ENCODE measurements at places on chromosomes 16 and 17. TPM values are rescaled to one million over a fixed set of nuclear protein-coding genes. Genes with fewer than 3 reads are reported as not detected.
A peak's percentile ranks its signal among the peaks of the same experiment; 100 is the strongest.

GRCh38 chr16:85657996-85658395, 30.8 kb downstream of the GINS2 start:
- no peak for DNase-seq

GRCh38 chr17:55435408-55435807, 13.8 kb upstream of the MMD start:
- DNase-seq, result no peak

DNA sequence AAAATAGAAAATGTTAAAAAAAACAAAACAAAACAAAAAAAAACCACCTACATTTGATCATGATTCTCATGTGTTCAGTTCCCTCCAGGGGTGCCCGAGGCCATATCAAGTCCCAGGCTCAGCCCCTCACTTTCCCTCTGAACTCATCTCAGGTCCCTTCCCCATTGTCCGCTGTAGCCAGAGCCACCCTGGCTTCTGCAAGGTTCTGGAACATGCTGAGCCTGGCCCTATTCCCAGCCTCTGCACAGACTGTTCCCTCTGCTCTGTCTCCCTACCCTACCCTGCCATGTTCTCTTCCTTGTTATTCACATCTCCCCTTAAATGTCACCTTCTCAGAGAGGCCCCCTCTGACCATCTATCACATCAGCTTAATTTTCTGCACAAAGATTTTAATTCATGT, 46.9 kb downstream of the TK2 start:
- DNase-seq, result no peak

DNA sequence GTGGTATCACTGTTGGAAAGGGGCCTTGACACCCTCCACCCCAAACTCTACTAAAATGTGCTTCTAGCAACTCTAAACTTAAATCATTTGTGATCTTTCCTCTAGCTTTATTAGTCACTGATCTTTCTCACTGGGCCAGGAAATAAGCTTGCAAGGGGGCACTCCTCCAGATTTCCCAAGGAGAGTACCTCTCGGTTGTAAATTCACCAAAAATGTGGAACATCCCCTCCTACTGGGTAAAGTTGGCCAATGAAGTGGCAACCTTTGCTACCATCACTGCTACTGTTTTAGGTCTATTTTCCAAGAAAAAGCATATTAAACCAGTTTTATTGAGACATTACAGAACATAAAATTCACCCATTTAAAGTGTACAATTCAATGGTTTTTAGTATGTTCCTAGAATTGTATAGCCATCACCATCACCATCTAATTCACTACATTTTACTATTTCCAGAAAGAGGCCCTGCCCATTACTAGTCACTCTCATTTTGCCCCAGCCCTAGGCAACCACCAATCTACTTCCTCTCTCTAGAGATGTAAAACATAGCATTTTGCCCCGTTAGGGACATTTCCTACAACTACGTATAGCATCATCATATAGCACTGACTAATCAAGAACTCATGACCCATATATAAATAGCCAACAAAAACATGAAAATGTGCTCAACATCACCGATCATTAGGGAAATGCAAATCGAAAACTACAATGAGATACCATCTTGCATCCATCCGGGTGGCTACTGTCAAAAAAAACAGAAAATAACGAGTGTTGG, 44.6 kb upstream of the ADCY9 start:
- no peak for DNase-seq

- no peak for DNase-seq
These were observed 1.8 kb downstream of the NKD1 start for GRCh38 chr16:50550035-50550434.

- DNase-seq, result no peak
These were observed 3.8 kb downstream of the GJC1 start for GRCh38 chr17:44826123-44826790.

- no peak for DNase-seq
These were observed 123.0 kb upstream of the GNAO1 start for GRCh38 chr16:56068314-56068713.

- DNase-seq, result no peak
These were observed 15.0 kb upstream of the RAI1 start for GRCh38 chr17:17666111-17666714.

DNA sequence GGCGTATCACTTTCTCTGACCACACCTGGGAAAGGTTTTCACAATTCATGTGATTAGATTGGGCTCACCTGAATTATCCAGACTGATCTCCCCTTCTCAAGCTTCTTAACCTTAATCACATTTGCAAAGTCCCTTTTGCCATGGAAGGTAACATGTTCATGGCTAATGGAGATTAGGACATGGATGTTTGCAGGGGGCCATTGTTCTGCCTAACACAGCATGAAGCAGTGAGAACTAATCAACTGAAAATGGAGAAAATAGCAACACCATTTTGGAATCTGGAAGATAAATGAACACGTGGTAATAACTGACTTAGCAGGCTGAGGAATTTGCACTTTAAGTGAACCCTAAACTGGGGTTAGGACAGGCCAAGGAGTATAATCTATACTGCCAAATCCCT, 25.0 kb upstream of the SBK1 start:
- no peak for DNase-seq

- no peak for DNase-seq
These were observed 152.7 kb upstream of the GSE1 start for GRCh38 chr16:85460252-85461021.

DNA sequence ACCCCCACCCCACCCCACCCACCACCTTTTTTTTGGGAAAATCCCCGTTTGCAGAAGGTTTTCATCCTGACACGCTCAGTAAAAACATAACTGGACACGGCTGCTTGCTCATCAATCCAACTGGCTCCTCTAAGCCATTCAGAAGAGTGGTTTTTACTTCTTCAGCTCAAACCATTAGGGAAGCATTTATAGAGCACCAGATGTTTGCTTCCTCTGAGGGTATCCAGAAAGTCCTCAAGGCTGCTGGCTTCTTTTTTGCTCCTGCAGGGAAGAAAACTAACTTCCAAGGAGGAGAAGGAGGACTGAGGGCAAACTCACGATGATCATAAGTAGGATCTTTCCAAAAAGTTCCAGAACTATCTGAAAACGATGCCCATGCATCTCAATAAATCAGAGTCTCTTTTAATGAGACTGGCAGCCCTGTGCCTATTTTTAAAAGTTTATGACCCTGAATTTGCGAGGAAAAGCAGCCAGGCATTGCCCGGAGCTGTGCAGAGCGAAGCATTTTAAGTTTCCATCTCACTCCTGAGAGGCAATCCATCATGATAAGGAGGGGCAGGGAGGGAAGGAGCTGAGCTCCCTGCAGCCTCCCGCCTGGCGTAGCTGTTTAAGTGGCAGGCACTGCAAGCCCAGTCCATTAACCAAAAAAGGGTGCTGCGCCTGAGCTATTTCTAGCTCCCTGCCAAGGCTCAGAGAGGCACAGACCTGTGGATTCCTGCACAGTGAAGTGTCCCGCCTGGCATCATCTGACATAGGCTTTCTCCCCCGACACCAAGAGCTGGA, 146.3 kb upstream of the FOXF1 start:
- DNase-seq, result no peak

DNA sequence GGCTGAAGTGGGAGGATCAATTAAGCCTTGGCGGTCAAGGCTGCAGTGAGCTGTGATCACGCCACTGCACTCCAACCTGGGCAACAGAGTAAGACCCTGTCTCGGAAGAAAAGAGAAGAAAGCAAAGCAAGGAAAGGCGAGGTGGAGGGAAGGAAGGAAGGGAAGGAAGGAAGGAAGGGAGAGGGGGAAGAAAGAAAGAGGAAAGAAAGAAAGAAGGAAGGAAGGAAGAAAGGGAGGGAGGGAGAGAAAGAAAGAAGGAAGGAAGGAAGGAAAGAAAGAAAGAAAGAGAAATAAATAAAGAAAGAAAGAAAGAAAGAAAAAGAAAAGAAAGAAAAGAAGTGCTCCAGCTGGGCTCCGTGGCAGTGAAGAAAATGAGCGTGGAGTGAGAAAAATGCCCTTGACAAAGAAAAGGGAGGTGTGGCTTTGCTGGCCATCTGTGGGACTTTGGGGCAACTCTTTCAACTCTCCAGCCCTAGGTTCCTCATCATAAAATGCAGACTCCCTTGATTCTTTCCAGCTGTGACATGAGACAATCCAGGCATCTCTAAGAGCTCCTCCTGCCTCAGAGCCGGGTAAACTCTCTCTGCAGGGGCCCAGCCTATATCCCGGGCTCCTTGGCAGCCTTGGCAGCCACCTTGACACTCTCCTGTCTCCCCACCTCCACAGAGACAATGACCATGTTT, 2.4 kb downstream of the GSDMA start:
- no peak for DNase-seq

DNA sequence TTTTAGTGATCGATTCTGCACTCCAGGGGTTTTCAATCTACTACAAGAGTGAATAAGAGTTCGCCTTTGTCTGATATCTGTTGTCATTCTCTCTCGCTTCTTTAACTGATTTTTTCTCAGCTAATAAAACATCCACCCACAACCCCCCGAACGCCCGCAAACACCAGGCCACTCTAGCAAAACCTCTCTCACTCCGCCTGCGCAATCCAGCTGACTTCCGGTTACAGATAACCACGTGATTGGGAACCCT, 338 bp upstream of the RPL19 start:
- DNase-seq, result peak; percentile 90

DNA sequence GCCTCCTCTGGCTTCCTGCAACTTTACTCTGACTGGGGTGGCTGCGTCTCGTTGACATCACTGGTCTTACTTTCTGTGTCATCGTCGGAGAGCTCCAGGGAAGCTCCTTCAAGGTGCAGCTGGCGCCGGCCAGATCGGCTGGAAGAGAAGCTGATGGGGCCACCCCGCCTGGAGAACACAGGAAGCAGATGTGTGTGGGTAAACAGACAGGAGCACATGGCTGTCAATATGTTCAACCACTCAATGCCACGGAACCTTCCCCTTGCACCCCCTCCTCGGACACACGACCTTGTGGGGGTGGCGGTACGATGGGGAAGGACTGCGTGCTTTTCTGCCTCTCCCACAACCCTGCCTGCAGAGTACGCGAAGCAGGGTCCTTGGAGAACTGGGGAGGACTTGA, 40.1 kb downstream of the NDEL1 start:
- no peak for DNase-seq

- no peak for DNase-seq
These were observed 242.0 kb downstream of the FTO start for GRCh38 chr16:53945996-53946395.

EVPLL gene
- not detected for total RNA-seq

TMED6 gene
- 1.5 TPM for total RNA-seq
